Mucosa of gallbladder (tissue), 1 donor: ENCODE measurements at places on chromosomes 6 and 20.
A peak's percentile ranks its signal among the peaks of the same experiment; 100 is the strongest.

DNA sequence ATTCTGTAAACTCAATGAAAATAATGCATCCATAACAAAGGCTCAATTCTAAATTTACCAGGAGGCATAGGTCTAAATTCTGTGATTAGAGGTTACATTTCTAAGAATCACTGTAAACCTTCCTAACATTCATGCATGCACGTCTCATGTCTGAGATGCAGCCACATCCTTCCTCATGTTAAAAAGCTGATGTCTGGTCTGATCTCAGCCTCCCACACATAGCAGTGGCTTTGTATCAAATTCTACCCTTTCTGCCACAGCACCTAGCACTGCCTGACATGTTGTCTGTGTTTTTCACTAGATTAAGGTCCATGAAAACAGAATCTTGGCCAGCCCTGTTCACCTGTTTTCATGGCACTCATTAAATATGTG is 171.1 kb downstream of the WDR27 start:
- no peak for DNase-seq

GRCh38 chr20:14441201-14441600 is 103.8 kb upstream of the FLRT3 start:
- no peak for DNase-seq

DNA sequence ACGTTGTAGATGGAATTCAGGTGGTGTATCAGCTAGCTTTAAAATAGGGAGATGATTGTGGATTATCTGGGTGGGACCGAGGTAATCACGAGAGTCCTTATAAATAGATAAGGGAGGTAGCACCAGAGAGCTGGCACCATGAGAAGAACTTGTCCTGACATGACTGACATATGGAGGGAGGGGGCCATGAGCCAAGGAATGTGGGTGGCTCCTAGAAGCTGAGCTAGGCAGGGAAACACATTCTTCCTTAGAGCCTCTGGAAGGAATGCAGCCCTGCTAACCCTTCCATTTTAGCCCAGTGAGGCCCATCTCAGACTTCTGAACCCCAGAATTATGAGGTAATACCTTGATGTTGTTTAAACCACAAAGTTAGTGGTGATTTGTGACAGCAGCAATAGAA is 321.1 kb upstream of the SULF2 start:
- no peak for DNase-seq

GRCh38 chr6:29552512-29553051 is 7.0 kb downstream of the UBD start:
- DNase-seq: peak; percentile 38

DNA sequence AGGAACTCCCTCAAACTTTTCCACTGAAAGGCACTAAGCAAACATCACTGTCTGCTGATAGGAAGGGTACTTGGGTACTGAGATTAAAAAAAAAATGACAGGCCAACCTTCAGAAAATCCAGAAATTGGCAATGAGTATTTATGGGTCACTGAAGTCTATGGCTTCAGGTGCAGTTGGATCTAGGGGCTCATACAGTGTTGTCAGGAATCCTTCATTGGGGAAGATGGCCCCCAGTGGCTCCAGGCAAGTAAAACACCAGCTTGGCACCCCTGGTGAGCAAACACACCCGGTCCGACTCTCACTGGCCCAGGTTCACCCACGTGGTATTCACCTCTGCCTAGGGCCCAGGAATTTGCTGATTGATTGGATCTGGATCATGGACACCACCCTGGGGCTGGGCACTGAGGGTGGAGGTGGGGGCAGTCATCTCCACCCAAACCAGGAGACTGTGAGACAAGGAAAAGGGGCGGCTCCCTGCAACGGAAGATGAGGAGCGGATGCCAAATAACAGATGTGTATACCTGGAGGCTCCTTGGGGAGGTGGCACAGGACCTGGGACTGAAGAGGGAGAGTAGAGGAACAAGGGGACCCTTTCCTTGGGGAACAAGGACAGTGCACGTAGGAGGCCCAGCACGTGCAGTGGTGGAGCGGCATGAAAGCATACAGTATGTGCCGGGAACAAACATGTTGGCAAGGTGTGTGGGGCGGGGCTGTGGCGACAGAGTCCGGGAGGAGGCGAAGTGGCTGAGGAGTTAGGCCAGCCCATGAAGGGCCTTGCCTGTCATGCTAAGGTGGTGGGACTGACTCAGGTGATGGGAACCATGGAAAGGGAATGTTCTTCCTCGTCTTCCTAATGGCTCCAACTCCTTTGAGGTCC is 4.7 kb downstream of the SLC2A10 start:
- no peak for DNase-seq

DNA sequence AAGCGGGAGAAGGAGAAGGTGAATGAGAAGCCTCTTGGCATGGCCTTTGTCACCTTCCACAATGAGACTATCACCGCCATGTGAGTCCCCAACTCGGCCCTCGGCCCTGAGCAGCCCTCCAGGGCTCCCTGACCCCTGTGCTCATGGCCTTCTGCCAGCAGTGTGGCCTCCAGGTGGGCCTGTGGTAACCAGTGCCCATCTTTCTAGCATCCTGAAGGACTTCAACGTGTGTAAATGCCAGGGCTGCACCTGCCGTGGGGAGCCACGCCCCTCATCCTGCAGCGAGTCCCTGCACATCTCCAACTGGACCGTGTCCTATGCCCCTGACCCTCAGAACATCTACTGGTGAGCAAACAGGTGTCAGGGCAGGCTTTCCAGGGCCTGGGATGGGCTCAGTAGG is 10.3 kb upstream of the CAPN11 start:
- DNase-seq: no peak

DNA sequence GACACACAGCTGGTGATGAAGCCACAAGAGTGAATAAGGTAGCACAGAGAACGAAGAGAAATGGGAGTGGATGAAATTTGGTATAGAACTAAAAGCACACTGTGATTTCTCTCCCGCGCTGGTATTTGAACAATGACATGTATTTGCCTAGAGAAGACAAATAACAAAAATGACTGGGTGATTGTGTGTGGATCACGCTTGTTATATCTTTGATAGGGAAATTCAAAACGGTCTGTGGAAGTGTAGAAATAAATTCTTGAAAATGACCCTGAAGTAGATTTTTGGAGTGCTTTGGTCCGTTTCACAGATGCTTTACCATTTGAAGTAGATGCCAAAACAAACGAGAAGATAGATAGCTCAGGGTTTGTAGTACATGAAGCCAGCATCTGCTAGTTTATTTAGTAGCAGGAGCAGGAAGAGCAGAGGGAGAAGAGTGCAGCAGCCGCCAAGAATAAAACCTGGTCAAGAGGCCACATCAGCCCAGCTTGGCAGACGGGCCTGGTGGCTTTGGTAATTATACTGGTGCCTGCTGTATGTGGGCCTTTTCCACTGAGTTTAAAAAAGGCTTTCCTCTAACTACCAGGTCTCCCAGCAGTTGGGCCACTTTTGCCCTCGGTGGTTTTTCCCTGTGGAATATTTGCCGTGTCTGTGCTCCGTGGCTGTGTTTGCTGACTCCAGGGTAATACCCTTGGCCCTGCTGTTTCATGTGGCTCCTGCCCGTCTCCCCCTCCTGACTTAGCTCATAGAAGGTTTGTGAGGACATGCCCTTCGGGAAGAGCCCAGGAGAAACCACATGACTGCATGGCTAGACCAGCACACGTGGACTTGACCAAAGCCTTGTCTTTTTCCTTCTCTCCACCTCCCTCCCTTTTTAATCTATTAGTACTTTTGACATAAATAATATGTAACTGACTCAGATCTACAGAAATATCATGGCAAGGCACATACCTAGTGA is 294.0 kb downstream of the SOX4 start:
- peak; percentile 40 for DNase-seq

DNA sequence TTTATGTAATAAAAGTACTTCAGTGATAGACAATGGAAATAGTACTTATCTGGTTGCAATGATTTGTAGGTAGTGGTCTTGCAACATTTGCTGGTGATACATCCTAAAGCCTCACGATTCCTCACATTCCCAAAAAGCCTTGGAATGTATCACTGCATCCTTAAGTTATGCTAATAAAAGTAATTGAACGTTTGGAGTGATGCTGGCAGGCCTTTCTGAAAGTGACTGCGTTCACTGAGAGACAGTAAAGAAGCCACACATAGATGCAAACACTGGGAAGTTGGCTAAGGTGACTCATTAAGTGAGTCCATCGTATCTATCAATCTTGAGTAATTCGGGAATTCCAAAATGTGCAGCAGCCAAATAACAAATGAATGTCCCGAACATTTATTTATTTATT is 444.1 kb upstream of the SOX4 start:
- no peak for DNase-seq

GRCh38 chr6:158332237-158332636 is 20.0 kb downstream of the TULP4 start:
- DNase-seq: no peak

- DNase-seq: no peak
Observed at GRCh38 chr6:136706430-136706829, 85.8 kb downstream of the MAP3K5 start.

GRCh38 chr6:22036275-22036674 is 260.6 kb downstream of the PRL start:
- DNase-seq: no peak

DNA sequence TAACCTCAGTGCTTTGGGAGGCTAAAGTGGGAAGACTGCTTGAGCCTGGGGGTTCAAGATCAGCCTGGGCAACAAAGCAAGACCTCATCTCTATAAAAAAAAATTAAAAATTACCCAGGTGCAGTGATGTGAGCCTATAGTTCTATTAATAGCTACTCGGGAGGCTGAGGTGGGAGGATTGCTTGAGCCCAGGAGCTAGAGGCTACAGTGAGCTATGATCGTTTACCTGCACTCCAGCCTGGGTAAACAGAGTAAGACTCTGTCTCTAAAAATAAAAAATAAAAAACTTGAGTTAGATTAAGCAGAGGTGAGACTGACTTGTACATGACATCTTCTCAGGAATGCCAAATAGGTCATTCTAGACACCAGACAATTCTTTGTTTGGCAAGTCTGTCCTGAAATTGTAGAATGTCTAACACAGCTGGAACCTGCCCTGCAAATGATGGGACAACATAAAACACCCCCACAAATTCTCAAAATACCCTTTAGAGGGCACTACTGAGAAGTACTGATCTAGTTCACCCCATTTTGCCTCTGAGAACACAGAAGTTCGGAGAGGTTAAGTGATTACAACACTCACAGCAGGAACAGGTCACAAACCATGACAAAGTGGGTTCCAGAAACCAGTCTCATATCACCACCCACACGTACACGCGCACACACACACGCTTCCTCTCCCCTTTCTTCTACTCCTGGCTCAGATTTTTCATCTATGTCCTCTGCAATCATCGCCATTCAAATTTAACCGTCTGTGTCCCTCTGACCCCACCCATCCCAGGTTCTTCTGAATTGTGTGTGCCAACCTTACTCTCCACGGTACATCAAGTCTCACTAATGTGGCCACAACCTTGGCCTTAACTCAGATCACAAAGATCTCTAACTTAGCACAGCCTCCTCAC is 38.3 kb downstream of the ARHGAP18 start:
- peak; percentile 45 for DNase-seq

DNA sequence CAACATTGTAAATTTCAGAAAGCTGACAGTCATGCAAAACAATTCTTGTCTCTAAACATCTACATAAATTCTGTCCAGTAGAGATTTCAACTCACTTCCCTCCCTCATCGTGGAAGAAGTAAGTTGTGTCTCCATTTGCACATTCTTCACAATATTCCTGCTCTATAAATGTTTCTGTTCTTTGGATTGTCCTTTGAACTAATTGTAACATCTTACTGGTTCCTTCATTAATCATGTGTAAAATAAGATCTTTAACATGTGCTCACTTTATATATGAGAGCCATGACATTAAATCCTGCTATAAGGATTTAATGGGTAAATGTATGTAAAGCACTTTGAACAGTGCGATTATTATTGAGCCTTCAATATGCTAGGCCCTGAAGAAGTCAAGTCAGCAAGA is 7.0 kb upstream of the LTV1 start:
- no peak for DNase-seq

GRCh38 chr20:44304383-44304782 is 6.6 kb downstream of the FITM2 start:
- no peak for DNase-seq

DNA sequence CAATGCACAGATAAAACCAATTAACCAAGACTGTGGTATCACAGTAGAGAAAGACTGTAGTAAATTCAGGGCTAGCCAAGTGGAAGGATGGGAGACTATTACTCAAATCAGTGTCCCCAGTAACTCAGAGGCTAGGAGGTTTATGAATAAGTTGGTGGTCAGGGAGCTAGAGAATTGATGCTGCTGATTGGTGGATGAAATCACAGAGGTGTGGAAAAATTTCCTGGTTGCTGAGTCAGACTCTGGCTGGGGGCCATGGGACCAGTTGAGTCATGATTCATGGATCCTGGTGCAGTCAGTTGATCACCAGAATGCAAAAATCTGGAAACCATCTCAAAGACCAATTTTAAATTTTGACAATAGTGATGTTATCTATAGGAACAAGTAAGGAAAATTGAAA is 555.9 kb downstream of the C6orf118 start:
- no peak for DNase-seq

- no peak for DNase-seq
Observed at GRCh38 chr6:119142041-119142440, 63.6 kb upstream of the FAM184A start.

DNA sequence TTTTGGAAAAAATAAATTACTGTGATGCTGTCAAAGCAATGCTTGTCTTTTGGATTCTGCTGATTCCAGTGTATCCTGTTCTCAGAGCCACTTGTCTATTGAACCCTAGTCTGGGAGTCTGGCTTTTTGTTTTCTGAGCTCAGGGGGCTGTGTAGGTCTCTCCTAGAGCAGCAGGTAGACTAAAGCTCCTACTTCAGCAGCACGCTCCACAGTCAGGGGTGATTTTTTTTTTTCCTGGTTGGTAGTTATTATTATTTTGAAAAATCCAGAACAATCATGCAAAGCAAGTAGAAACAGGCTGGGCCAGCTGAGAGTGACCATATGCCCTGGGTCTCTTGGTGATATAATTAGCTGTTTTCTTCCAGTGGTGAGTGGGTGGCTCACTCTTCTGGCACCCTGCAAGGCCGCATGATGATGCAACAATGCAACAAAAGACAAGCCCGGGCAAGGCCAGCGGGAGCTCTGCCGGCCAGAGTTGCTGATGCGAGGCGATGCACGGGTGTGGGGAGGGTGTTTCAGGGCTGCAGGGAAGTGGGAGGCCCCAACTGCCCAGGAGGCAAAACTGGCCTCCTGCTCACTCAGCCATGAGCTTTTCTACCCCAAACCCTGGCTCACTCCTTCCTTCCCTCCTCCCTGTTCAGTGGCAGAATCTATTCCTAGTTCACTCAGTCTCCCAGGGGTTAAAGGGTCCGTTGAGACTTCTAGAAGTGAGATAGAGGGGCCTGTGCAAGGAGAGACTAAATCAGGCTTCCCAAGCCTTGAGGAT is 11.5 kb upstream of the CDKN1A start:
- DNase-seq: peak; percentile 79

- DNase-seq: no peak
Observed at GRCh38 chr6:42569102-42570028, 5.5 kb downstream of the UBR2 start.

GRCh38 chr6:5752391-5752680 is 254.4 kb downstream of the NRN1 start:
- DNase-seq: no peak

- DNase-seq: no peak
Observed at GRCh38 chr20:51533291-51534172, 9.0 kb downstream of the NFATC2 start.

GRCh38 chr6:168221000-168221399 is 98.6 kb downstream of the DACT2 start:
- DNase-seq: no peak
